ENCODE measurements at places on chromosomes 7 and 10.

GRCh38 chr7:155979994-155980393 lies 167.7 kb upstream of the SHH start:
- DNase-seq, result no peak

GRCh38 chr7:8082762-8083161 lies 114.2 kb downstream of the GLCCI1 start:
- no peak for DNase-seq

- no peak for DNase-seq
These were observed 177.0 kb downstream of the ZNF438 start for GRCh38 chr10:30854656-30855055.

- DNase-seq, result no peak
These were observed 656.0 kb downstream of the CNTNAP2 start for GRCh38 chr7:146772601-146773000.

DNA sequence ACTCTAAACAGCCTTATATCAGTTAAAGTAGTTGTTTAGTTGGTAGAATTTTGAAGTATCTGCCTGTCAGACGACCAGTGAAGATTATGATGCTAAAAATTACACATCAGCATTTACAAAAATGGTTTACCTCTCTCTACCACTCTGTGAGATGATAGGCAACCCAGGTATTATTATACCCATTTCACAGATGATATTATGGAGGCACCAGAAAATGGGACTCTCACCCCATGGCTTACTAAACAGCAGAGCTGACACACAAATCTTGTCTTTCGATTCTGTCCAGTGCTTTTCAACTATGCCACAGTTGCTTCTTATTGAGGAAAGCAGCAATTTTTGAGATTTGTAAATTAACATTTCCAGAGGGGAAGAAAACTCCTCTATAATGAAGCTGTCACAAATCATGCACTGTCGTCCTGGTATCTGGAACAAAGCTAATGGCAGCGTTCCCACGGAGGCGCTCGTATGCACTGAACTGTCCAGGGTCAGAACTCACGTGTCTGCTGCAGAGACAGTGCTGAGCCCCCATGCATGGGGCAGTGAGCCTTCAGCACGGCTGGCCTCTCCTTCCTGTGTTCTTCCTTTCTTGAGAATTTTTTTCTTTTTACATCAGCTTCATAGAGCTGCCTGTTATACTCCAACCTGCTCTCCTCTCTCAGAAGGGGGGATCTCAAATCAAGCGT lies 381.1 kb downstream of the SDK1 start:
- no peak for DNase-seq

DNA sequence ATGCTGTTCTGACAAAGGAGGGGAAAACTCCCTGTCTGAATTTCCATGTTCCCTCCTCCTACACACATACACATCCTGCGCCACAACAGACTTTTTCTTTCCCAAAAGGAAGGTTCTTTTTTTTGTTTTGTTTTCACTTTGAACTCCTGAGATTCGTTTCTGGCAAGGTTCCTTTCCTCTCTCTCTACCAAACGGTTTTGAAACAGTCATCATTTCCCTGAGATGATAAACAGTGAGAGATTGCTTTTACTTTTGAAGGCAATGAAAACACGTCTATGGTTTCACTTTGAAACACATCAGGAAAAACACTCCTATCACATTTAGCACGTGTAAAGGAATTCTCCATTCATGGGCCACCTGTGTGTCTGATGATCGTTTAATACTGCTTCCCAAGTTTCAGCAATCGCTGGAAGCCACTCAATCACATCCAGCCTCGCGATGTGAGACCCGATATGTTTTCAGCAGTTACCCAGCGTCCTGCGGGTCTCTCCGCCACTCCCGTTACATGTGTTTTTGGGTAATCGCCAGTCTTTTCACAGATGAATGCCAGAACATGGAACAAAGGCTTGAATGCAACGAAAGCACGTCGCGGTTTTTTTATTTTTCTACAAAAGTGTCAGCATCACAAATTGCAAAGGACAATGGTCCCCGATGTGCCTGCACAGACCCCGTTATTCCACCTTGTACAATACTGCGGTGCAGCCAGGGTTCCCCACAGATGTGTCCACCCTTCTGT lies 62.8 kb upstream of the CUX1 start:
- peak; percentile 35 for DNase-seq

GRCh38 chr7:157619753-157620525 lies 283.1 kb downstream of the DNAJB6 start:
- no peak for DNase-seq

- no peak for DNase-seq
These were observed 332.9 kb downstream of the PTEN start for GRCh38 chr10:88196291-88196690.

DNA sequence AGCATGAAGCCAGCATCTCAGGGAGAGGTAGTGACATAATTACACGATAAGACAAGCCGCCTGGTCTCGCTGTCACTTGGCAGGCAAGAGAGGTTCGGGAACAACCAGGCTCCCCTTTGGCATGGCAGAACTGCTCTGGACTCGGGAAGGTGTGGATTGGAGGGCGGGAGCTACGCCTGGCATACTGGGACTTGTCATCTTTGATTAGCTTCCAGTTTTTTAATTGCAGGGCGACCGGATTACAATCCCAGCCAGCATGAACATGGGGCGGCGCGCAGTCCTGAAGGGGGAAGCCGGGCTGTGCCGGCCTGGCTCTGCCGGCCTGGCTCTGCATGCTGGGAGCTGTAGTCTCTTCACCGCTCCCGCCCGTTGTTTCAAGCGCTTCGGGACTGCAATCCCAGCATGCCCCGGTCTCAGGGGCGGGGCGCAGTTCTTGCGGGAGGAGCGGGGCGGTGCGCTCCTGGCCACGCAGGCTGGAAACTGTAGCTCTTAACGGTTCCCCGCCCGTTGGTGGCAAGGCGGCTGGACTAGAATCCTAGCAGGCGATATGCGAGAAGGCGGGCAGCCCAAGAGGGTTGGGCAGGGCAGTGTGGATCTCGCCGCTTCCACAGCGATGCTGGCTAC lies 45.5 kb upstream of the ZNF716 start:
- DNase-seq, result no peak

- DNase-seq, result no peak
These were observed 53.3 kb downstream of the HTR5A start for GRCh38 chr7:155123413-155123812.

DNA sequence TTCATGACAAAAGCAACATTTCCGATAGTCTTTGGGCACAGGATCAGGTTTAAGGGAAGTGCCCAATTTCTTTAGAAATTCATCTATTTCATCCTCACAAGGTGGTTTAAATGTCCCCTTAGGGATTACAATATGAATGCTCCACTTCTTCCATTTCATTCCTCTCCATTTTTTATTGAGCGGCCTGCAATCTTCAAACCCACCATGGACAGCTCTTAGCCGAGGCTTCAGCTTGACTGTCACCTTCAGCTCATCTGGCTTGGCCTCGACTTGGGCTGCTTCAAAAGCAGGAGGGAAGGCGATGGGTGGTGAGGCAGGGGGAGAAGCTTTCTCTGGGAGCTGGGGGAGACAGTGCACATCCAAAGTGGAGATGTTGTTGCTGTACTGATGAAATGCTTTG lies 123.2 kb downstream of the GALNT11 start:
- DNase-seq, result no peak

DNA sequence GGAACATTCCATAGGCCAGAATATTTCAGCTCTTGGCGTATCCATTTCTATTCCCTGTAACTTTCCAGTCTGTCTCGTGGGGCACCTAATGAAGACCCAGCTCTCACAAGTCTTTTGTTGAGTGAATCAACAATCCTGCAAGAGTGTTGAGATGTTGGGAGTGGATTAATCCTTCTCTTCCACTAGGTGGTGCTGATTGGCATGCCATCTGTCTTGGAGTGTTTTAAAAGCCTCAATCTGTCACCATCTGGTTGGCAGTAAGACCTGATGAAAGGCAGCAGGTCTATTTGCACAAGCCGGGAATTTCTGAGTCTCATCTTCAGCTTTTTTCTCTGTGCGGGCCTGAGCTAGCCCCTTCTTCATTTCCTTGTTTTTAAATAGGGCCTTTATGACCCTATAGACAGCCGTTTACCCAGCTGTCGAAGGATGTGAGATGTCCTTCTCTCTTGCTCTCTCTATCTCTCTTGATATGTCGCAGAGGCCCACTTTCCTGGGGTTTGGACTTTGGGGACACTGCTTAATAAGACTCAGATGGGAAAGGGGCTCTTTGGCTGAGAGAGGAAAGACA lies 180.5 kb downstream of the ZNF365 start:
- peak; percentile 55 for DNase-seq

- DNase-seq, result peak; percentile 46
These were observed 229.6 kb downstream of the PRPF18 start for GRCh38 chr10:13816195-13816925.

DNA sequence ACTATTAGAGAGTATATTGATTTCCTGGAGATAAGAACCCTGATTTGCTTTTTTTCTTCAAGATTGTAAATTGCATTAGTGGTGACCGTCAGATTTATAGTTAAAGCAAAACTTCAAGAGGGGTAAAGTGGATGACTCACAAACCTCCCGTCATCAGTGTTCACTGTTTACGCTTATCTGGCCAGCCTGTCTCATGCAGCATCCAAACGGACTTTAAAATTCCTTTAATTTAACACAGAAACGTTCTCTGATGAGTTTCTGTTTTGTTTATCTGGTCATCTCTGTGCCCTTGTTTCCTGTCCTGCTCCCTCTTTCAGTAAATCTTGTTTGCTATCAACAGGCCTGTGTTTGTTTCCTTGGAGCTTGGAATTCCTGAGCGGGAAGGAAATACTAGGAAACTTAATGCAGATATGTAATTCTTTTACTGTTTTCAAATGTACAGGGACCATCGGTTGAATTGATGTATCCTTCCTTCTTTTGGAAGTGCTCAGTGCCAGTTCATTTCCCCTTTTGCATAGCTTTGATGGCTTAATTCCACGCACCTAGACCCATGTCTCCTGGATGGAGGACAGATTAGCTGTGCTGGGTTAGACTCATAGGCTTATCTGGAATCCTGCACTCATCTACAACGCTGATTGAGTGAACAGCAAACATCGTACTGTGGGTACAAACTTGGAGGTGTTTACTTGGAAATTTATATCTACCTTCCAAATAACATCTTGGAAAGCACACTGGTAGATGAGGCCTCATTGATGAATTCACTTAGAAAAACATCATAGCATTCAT lies 21.3 kb downstream of the PTPRE start:
- no peak for DNase-seq

GRCh38 chr7:45069444-45070253 lies 19.1 kb downstream of the NACAD start:
- DNase-seq, result no peak

Measured in kidney tubule cell (primary cell).